ENCODE measurements at places on chromosomes 1 and 21.

- no peak for DNase-seq
Measured at GRCh38 chr1:217027403-217028080, 304.3 kb upstream of the ESRRG start.

DNA sequence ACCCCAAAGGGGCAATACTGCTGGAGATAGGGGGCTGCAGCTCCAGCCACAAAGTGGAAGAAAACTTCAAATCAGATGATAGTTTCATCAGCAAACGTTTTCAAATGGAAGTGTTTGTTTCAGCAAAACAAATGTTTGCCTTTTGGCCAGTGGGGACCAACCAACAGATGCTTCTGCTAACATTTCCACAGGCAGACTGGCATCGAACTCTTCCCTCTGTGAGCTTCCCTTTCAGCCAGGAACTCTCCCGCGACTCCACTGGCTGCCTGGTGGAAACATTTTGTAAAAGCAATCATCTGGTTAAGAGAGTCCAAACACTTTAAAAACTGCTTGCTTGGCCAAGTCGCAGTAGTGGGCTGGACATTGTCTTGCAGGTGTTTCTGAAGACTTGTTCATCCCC is 30.7 kb downstream of the CENPF start:
- no peak for DNase-seq

GRCh38 chr1:179156026-179156425 is 73.5 kb downstream of the ABL2 start:
- DNase-seq = no peak

- no peak for DNase-seq
Measured at GRCh38 chr1:54243022-54243421, 43.1 kb downstream of the MRPL37 start.

DNA sequence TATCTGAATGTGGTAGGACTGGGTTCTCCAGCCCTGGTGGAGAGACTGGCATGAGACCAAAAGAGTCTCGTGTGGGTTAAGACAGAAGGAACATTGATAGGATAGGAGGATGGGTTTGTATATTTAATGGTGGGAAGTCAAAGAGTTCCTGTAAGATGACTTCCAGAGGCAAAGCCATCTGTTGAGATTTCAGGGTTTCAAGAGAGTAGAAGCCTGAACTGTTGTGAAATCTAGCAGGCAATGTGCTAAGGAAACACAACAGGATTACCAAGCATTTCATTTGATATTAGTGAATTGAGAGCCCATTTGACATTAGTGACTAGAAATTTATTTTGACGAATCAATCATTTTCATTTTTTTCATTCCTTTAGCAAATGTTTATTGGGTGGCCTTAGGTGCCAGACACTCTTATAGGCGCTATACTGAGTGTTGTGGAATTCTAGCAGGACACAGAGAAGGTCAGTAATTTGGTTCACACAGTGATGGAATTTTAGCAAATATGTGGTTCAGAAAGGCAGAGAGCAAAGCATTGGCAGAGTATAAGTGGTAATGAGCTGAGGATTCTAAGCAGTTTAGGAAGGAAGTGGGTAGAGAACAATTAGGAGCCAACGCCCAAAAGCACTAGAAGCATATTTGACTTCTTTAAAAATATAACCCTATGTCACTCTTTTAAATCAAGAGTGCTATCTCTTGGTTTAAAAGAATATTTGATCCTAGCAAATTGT is 149.3 kb downstream of the AK5 start:
- no peak for DNase-seq

DNA sequence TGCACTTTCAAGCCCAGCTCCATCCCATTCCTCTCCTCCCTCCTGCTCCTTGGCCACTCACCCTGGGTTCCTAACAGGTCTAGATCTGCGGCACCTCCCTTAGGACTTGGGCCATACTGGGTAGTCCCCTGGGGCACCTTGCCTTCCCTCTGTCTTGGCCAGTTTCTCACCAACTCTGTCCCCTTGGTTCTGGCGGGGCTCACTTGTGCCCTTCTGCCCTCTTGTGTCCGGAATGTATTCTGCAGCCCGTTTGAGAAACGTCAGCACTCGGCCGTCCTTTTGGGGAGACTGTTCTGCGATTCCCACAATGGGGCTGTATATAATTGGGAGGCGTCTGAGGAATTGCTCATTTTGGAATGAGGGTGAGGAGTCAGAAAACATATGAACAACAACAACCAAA is 162.4 kb downstream of the ZSCAN20 start:
- DNase-seq = peak; percentile 48

- DNase-seq = no peak
Measured at GRCh38 chr1:111252786-111253185, 25.3 kb downstream of the CHI3L2 start.

DNA sequence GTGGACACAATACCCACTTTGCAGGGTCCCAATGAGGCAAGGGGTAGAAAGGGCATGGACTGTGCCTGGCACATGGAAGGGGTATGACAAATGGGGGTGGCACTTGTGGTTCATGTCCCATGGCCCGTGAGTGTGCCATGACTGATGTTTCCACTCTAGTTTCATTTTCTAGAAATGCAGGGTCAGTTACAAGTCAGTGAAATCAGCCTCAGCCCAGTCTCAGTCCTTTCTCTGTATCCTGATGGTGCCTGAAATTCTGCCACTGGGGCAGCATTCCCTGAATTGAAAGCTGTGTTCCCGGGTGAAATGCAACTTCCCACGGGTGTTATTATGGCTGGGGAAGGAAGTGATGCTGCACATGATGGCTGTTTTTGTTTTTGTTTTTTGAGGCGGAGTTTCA is 110.8 kb upstream of the ZBTB40 start:
- DNase-seq = no peak

GRCh38 chr1:220330265-220330664 is 58.0 kb upstream of the RAB3GAP2 start:
- DNase-seq = peak; percentile 70

DNA sequence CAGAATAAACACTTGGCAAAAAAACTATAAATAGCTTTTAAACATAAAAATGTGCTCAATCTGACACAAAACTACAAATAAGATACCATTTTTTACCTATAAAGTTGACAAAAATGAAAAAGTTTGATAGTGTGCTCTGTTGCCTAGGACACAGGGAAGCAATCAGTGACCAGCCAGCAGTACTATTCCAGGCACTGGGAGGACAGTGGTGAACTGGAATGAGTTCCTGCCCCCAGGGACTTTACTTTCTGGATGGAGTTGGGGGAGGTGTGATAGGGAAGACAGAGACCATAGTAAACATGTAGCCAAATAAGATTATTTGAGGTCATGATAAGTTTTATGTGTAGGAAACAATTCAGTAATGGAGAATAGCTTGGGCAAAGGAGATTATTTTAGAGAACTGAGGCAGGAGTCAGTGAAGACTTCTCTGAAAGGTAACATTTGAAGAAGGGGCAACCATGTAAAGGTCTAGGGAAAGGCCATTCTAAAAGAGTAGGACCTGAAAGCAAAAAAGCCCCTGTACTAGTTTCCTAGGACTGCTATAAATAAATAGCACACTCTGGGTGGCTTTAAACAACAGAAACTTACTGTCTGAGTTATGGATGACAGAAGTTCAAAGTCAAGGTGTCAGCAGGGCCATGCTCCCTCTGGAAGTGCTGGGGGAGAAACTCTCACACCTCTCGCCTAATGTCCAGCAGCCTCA is 42.0 kb downstream of the EEIG2 start:
- DNase-seq = no peak

- peak; percentile 94 for DNase-seq
Measured at GRCh38 chr1:201888282-201889089, at the start of gene SHISA4. TSS of gene SHISA4 (plus strand) at chr1:201888898. CDS start at chr1:201888995, 97 bp downstream.

DNA sequence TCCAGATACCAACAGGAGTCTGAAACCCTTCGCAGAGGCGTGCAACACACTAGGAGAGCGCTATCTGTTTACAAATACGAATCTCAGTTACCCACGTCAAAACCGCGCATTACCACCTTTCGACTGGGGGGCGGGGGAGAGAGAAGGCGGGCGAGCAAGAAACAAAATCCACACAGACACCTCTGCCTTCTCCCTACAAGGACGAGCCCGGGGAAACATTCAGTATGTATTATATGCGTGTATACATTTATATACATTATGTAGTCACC is 722 bp downstream of the TUT4 start:
- peak; percentile 75 for DNase-seq
